Stimulated activated CD4-positive, alpha-beta T cell treated with anti-CD3 and anti-CD28 coated beads, Interleukin-15, amount 100 ng/mL, for 1 hour (primary cell): ENCODE measurements at places on chromosomes 16 and 17.

- no peak for DNase-seq
These were observed 20.3 kb upstream of the SLC52A1 start for GRCh38 chr17:5055543-5055942.

- DNase-seq, result no peak
These were observed 100.3 kb downstream of the C16orf95 start for GRCh38 chr16:87216841-87217275.

GRCh38 chr16:27686926-27687325 lies 137.0 kb downstream of the KATNIP start:
- no peak for DNase-seq

- DNase-seq, result no peak
These were observed 21.8 kb downstream of the GSE1 start for GRCh38 chr16:85634747-85635544.

DNA sequence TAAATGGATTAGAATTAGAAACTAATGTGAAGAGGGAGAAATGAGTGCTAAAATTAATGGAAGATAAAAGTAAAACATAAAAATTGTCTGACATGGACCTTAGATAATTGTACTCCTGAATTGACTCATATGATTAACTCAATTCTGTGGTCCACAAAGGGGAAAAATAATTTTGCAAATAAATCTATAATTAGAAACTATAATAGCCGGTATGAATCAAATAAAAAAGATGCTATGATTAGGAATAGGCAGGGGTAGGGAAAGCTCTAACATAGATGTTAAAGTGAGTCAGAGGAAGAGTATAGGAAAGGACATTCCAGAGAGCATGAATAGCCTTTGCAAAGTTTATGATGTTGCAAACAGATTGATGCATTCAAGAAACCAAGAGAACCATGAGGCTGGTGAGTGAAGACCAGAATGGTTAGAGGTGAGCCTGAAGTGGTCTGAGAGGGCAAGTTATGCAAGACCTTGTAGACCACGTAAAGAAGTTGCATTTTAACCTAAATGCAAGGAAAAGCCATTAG lies 262.1 kb upstream of the CA10 start:
- no peak for DNase-seq
